ENCODE measurements at places on chromosomes 3 and 15.

DNA sequence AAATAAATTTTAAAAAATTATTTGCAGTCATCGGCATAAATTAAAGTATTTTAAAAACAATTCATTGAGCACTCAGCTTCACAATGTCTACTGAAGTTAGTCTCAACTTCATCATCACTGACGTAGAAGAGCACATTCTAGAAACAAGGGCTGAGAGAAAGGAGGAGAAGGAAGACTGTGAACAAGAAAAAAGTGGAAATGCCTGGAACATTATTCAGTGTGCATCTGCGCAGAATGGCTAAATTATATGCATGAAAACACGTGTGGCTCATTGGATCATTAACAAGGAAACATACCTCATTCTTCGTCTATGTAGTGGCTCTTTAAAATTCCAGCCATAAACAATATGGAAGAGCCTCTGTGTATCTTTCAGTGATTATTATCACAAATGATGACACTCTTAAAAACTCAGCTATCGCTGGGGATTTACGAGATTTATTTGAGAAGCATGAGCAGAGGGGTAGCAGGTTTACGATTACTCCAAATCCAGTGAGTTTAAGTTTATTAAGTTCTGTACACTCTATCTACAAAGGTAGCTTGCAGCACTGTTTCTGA lies 404.2 kb upstream of the CDIN1 start:
- no peak for DNase-seq

DNA sequence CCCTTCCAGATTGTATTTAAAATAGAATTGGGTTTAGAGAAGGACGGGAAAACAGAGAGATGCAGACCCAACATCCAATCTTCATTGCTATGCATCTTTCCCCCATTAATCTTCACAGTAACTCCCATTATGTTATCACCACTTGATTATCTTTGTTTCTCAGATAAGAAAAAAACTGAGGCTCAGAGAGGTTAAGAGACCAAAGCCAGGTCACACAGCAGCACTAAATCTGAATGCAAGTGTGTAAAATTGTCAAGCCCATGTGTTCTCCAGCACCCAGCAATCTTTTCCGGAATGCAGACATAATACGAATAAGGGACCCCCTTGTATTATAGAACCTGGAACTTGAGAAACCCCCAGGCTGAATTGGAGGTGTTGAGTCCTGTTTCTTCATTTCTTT lies 80.5 kb upstream of the TRIM42 start:
- DNase-seq, result no peak

DNA sequence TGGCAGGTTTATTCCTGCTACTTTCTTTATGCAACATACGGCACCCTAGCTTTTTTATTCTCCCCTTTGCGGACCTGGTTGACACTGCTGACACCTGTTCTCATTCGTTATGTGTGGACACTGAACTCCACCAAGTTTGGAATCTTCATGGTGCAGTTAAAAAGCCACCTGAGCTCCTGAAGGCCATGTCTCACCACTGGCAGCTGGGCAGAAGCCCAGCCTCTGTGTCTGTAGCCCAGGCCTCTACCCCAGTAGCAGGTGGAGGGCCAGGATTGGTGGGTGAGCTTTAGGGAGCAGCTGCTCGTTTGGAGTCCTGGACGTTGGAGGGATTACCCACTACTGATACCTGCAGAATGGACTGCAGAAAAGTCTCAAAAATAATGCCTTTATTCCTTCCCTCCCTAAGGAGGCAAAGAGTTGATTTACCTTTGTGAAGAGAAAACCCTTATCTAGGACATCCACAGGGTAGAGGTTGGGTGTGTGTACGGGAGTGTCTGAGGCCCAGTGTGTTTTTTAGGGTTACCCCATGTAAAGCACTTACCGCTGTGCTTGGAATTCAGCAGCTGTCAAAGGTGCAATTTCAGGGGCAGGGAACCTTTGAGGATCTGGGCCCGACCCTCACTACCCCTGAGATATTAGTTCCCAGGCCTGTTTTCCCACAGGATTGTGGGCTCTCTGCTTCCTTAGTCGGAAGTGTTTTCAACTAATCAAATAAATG lies 637 bp upstream of the CCNDBP1 start:
- no peak for DNase-seq

GRCh38 chr3:23055733-23056376 lies 147.3 kb upstream of the UBE2E2 start:
- DNase-seq, result no peak

DNA sequence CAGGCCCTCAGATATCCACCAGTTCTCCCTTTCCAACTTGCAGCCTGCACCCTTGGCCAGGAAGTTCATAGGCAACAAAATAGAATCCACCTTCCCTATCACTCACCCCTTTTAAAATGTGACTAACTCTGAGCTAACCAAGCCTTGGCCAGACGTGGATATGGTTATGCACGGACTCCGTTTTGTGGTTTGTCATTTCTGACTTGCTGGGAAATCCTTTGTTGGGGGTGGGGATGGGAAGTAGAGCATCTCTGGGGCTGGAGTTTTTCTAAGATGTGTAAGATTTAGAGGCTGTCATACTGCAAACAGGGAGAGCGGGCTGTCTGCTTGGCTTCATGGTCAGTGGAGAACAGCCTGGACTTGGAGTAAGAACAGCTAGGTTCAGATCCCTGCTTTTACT lies 62.6 kb downstream of the SMAD3 start:
- DNase-seq, result no peak

GRCh38 chr3:177906578-177907229 lies 629.5 kb upstream of the KCNMB2 start:
- no peak for DNase-seq

- peak; percentile 40 for DNase-seq
These were observed 6.7 kb downstream of the RNU6-1 start for GRCh38 chr15:67832897-67833709.

DNA sequence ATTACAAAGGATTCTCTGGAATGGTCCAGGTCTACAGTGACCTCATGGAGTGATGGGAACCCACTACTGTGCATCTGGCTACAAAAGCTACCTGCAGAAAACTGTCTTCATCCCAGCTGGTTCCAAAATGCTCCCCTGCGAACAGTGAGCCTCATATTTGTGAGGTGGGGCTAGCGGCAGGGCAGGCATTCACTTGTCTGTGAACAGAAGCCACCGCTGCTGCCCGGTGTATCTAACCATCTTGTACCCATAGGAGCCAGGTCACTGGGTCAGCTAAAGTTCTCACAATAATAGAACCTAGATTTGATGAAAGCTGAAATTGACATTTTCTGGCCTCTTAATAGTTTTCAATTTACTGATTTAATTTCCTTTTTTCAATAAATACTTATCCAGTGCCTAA lies 150.7 kb downstream of the KLF13 start:
- DNase-seq, result no peak

DNA sequence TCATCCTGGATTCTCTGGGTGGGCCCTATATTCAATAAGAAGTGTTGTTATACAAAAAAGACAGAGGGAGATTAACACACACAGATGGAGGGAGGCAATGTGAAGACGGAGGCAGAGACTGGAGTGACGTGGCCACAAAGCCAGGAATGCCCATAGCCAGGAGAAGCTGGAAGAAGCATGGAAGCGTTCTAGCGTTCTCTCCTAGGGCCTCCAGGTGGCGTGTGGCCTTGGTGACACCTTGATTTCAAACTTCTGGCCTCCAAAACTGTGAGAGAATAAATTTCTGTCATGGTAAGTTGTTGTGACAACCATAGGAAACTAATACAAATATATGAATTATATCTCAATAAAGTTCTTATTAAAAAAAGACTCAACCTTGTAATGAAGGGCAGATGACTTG lies 21.3 kb downstream of the THBS1 start:
- DNase-seq, result peak; percentile 25

- no peak for DNase-seq
These were observed 106.0 kb downstream of the THRB start for GRCh38 chr3:24388611-24389010.

- no peak for DNase-seq
These were observed 102.9 kb downstream of the SHQ1 start for GRCh38 chr3:72745146-72745999.

GRCh38 chr3:115788921-115789470 lies 165.7 kb downstream of the GAP43 start:
- no peak for DNase-seq

DNA sequence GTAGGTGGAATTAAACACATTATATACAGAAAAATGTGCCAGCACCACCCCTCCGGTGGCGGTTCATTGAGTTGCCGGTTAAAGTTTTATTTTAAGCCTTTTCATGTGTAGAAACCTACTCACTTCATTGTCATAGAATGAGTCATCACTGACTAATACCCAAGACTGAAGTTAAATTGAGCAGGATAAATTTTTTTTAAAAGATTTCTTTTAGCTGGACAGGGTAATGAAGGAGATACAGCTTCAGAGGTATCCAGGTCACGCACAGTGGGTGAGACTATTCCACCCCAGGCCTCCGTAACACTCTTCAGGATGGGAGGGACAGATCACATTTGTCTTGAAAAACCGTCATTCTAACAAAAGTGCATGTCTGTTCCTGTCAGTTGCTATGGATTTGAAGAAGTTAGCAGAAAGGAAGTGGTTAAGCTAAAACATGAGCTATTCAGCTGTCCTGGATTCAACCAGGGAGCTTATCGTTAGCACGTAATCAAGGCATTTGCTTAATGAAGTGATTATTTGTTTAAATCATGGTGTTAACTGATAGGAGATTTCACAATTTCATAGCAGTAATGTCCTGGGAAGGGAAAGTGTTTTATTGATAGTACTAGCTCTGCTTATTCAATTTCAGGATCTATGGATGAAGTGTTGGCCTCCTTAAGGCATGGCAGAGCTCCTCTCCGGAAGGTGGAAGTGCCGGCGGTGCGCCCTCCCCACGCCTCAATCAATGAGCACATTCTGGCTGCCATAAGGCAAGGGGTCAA lies 23.4 kb downstream of the WHAMM start:
- DNase-seq, result peak; percentile 27

DNA sequence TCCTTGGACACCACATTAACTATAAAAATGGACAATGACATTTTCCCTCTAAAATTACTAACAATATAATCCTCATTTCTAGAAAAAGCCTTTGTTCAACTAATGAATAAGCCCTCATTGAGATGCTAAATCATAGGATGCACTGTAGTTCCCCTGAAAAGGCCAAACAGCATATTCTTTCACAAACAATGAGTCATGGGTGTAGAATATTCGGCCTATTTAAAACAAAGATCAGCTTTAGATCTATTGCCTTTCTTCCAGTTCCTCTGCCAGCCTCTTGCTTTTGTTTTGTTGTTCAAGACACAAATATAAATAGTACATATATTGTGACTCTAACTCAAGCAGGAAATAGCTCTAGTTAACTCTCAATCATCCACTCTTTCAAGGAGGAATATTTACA lies 82.5 kb downstream of the ADAM10 start:
- no peak for DNase-seq

DNA sequence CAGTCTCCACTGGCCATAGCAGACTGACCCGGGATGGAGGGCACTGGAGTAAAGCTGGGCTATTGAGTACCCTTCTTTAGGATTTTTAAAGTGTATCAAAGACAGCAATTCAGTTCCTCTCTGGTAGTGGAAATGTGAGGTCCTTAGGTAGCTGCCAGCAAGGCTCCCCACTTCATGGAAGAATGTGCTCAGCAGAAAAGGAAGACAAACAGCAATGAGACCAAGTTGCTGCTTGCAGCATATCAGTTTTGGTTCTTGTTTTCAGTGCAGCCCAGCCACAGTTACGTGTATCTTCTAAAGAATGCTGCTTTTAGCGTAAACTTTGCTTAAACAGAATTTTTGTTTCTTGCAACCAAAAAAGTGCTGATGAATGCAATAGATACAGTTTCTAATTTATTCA lies 374.0 kb upstream of the CBLB start:
- DNase-seq, result no peak

- no peak for DNase-seq
These were observed 269.1 kb downstream of the SCAPER start for GRCh38 chr15:76636059-76636458.

DNA sequence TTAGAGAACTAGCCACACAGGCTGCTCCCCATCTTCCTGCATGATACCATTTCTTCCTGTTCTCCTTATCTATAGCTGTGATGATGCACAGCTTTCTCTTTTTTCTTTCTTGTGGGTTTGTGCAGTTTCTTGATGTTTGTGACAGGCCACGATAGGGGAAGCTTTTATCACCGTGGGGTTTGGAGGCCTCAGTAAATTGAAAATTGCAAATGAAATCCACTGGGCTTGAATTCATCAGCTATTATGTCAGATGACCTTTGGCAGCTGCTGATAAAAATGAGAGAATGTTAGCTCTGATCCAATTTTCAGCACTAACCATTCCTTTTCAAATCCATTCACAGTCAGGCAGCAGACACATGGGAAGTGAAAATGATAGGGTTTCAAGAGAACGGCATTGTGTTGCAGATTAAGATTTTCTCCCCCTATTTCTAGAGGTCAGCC lies 176.9 kb upstream of the SOX2 start:
- DNase-seq, result no peak

DNA sequence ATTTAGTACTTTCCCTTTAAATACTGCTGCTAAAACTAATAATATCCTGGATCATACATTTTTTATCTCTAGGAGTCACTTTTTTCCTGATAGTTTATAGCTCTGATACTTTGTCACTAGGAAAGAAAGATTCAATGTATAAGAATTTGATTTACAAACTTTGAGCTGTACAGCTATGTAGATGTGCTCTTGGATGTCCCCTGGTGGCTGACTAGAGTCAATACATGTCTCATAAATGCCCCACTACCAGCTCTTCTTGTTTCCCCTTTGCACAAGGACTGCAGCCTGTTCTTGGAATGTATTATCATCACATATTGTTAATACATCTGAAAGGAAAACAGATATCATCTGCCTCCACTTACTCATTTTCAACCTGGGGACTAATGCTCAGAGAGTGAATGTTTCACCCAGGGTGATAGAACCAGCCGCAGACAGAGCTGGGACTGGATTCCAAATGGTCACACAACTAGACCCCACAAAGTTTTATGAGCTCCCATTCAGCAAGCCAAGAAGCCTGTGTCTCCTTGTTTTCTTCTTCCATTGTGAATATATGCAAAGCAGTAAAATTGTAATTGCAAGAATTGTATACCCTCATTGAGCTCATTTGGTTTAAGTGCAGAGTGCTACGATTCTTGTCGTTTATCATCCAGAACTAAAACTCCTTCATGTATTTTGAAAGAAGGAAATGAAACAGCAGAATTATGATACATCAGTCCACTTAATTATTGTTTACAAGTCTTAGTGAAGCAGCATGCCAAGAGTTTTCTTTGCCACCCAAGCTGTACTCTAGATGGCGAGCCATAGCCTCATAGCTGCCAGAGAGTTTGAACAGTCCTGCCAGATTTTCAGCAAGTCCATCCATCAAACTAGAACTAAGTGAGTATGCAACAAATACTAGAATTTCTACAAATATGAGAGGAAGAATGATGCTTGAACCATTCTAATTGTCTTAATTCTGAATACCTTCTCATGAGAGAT lies 261.6 kb upstream of the LMCD1 start:
- peak; percentile 67 for DNase-seq

- no peak for DNase-seq
These were observed 52.1 kb downstream of the BDH1 start for GRCh38 chr3:197503652-197504051.

DNA sequence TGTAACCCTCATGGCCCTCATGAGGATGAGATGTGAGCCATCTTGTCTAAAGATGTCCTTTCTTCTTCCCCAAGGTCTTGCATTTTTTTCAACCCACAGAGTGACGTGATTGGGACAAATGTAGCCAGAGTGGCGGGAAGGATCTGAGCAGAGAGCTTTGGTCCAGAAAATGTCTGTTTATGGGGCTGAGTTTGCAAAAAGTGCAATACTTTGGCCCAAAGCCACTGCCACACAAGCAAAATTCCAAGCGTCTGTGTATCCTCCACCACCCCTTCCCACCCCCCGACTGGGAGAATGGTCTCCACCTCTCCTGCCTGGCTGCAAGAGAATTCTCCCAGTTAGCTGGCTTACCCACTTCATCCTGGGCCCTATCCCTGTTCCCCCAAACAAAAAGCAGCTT lies 246.9 kb upstream of the LRIG1 start:
- DNase-seq, result no peak

GRCh38 chr3:158773845-158774830 lies 27.7 kb upstream of the MFSD1 start:
- no peak for DNase-seq
